Cerebellum (tissue), 4 donors: ENCODE measurements at places on chromosomes 3 and 15. TPM values are rescaled to one million over a fixed set of nuclear protein-coding genes. Genes with fewer than 3 reads are reported as not detected.

The LSAMP gene
- 50.2 TPM for total RNA-seq

The SAXO2 gene
- total RNA-seq = 13.8 TPM

The SLCO2A1 gene
- 4.4 TPM for total RNA-seq

The GOLGA6A gene
- total RNA-seq = 0.36 TPM

The TMEM212 gene
- total RNA-seq = not detected

The CACNA2D2 gene
- total RNA-seq = 12.2 TPM
